SJSA1 (cell line): ENCODE measurements at places on chromosomes 3 and 15. TPM values are rescaled to one million over a fixed set of nuclear protein-coding genes. Genes with fewer than 3 reads are reported as not detected.

DNA sequence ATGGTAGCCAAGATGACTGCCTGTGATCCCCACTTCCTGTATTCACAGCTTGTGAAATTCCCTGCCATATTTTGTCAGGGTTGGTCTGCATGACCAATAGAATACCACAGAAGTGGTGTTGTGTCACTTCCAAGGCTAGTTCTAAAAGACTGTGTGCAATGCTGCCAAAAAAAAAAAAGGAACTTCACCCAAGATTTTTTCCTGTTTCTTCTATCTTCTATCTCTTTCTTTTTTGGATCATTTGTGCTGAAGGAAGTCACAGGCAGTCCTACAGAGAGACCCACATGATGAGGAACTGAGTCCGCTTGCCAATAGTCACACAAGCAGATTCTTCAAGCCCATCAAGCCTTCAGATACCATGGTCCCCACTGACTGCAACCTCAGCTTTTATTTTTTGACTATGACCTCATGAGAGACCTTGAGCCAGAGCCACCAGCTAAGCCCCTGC lies 18.1 kb upstream of the RAF1 start:
- DNase-seq = no peak

The P3H2 gene
- 166 and 188 TPM in 2 replicates for total RNA-seq

The SLC30A4 gene
- total RNA-seq = 3.7 and 5.8 TPM in 2 replicates

DNA sequence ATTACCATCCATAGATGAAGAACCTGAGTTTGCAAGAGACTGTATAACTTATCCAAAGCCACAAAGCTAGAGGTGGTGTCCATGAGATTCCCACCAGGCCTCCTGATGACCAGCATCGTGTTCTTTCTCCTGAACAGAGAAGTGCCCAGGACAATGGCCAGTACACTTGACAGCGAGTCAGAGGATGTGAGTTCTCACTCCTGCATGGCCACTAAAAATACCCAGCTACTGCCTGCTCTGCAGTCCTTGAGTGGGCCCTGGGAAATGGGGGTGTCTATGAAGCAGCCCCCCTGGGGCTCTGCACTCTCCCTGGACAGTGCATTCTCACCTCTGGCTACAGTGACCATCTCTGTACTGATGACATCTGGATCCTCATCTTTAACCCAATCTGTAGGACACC lies 201.2 kb downstream of the RPLP1 start:
- no peak for DNase-seq

GRCh38 chr3:159870723-159871122 lies 117.9 kb upstream of the IL12A start:
- no peak for DNase-seq

The CAPN3 gene
- total RNA-seq = 0.11 TPM in 1 of 2 replicates, not detected in the other
